ENCODE measurements at places on chromosomes 3 and 15.

DNA sequence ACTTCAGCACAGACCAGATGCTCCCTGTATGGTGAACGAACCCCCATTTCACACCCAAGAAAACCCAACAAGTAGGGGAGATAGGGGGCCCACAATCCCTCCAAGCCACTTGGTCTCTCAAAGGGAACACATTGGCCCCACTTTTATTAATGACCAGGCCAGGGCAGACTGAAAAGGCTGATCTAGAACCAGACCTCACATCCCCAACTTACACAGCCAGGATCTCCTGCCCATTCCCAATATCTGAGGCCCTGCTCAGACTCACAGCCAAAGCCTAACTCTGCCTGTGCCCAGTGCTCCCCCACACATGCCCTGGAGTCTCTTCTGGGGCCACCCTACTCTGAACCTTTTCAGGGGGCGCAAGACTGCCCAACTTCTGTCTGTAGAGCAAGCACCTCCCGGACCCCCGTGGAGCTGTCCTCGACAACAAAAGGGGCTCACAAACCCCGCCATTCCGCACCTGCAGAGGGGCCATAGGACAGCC lies 1.8 kb downstream of the PLXNB1 start:
- no peak for DNase-seq

DNA sequence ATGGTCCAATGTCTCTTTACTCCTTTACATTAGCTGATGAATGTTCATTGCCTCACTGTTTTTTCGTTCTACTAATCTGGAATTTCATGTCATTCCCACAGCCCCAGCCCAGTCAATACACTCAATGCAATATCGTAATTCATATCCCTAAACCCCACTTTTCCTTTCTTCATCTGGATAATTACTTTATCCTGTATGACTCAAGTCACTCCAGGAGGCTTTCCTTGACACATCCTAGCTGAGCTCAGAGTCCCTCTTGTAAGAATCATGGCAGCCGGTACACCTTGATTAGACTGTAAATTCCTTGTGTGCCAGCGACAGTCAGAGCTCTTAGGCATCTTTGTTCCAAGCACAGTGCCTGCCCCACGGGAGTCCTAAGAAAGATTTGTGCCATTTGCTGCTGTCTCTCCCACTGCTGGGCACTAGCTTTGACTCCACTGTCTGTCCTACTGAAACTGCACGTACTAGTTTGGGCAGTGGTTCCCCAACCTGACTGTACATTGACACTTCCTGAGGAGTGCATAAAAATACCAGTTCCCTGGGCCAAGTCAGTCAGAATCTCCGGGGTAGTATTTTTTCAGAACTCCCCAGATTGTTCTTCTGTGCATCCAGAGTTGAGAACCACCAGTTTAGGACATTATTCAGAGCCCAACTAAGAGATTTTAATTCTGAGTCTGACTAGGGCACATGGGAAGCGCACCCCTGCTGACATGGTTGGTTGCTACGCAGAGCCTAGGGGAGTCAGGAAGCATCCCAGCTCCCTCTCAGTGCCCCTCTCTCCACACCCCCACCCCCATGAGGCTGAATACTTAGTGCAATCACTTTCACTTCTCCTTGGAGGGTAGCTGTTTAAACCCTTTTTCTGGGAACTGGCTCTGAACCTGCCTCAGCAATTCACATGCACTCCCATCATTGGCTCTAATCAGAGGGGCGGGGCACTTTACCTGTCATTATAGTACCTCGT lies 19.5 kb upstream of the C3orf70 start:
- DNase-seq, result no peak

DNA sequence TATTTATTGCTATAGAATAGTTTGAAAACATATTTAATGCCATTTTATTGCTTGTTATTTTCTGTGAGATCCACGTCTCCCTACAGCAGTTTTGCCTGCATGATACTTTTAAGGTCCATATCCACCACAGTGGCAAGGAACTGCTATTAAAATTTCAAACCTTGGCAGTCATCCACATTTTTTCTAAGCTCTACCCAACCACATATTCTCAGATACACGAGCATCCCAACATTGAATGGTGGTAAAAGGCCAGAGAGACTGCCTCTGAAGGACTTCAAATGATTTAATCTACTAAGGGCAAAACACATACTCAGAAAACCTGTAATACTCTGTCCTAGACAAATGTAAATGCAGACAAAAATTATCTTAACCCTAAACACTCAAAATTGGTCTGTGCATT lies 173.1 kb downstream of the ERC2 start:
- DNase-seq, result no peak

DNA sequence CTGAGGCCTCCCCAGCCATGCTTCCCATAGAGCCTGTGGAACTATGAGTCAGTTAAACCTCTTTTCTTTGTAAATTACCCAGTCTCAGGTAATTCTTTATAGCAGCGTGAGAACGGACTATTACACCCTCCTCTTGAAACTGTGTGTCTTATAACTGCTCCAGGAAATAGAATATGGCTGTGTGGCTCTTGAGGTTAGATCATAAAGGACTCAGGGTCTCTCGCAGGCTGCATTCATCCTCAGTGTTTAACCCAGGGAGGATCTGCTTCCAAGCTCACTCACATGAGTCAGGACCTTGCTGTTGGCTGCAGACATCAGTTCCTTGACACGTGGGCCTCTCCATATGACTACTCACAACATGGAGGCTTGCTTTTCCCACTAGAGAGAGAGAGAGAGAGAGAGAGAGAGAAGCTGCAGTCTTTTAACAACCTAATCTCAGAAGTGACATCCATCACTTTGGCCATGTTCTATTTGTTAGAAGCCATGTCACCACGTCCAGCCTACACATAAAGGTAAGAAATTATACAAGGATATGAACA lies 114.3 kb upstream of the UBE2E1 start:
- DNase-seq, result no peak

GRCh38 chr3:138363322-138363721 lies 14.9 kb downstream of the MRAS start:
- no peak for DNase-seq

DNA sequence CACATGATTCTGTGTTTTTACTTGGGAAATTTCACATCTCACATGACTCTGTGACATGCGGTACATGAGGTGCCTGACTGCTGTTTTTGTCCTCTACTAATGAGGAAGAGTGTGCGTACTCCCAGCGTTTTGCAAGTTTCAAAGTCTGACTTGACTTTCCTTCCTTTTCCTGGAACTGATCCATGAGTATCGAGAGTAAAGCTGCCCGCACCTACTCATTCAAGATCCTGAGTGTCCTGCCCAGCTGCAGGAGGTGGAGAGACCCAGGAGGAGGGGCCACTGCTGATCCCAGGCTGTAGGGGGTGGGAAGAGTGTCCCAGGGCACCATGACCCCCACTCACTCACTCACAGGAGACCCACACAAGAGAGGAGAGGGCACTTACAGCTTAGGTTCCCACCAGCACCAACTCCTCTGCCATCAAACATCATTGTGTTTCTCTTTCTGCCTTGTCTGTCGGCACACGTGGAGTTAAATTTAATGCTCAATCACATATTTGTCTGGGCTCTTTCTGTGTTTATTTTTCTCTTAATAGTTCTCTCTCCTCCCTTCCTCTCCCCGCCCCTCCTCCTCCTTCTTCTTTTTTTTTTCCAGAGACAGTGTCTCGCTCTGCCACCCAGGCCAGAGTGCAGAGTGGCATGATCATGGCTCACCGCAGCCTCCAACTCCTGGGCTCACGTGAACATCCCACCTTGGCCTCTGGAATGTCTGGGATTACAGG lies 1.4 kb downstream of the CCR5AS start:
- DNase-seq, result no peak

- DNase-seq, result peak; percentile 28
Observed at GRCh38 chr3:16884084-16884747, 539 bp upstream of the PLCL2 start.

DNA sequence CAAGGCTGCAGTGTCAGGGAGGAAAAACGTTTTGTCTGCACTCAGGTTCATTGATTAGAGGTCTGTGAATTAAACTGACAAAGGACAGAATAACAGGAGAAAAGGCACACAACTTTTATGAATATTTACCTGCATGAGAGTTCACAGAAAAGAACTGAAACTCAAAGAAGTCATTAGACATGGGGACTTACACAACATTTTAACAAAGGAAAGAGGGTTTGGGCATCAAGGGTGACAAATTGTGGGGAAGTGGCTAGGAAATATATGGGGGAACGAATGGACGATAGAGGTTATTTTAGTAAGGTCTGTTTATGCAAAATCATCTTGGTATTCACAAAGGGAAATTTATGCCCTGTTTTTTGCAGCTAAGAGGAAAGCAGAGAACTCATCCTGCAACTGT lies 65.6 kb upstream of the C15orf39 start:
- DNase-seq, result no peak

DNA sequence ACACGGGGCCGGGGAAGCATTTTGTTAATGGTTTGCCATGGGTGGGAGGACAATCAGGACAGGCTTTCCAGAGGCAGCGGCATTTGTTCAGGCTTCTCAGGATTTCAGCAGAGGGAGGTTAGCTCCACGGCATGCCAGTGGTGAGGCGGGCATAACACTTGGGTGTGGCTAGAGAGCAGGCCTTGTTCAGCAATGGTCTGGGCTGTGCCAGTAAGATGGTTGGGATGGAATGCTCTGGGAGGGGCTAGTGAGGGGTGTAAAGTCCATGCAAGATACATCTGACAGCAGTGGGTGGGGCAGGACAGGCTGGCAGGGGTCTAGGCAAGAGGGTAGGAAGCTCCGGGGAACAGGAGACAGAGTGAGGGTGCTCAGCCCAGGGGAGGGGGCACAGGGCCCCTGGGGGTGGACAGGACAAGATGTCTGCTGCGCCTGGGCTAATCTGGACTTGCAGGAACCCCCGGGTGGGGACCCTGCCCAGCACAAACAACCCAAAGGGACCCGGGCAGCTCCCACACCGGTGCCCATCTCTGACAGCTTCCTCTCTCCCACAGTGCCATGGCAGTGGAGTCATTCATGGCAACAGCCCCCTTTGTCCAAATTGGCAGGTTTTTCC lies 8.4 kb downstream of the TMEM43 start:
- DNase-seq, result no peak

- DNase-seq, result no peak
Observed at GRCh38 chr3:144708437-144708836, 736.8 kb downstream of the DIPK2A start.

GRCh38 chr15:83919978-83920510 lies 266.1 kb downstream of the ADAMTSL3 start:
- DNase-seq, result no peak

DNA sequence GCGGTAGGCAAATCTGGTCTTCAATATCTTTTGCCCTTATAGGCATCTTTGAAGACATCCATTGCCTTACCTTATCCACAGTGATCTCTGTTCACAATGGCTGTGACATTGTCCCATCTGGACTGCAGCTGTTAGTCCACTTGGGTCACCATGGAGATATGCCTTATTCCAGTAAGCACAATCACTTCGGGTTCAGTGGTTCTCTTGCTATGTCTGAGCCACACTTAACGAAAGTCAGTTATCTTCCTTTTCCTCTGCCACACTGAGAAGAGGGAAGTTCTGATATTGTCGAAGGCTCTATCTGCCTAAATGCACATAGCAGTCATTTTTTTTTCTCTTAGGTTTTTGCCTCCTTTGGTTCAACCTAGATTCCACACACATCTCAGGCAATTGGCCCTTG lies 119.0 kb upstream of the SATB1 start:
- DNase-seq, result no peak

GRCh38 chr15:38275959-38276358 lies 23.3 kb downstream of the SPRED1 start:
- no peak for DNase-seq

DNA sequence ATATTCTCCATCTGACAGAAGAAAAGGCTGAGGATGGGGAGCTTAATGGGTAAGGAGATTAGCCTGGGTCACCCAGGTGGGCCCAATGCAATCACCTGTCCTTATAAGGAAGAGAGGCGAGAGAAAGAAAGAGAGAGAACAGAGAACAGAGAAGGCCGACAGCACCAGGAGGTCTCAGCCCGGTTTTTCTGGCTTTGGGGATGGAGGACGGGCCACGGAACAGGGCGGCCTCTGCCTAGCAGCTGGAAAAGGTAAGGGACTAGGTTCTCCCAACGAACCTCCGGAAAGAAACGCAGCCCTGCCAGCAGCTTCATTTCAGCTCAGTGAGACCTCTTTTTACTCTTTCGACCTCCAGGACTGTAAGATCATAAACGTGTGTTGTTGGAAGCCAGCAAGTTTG lies 196.0 kb upstream of the LYSMD4 start:
- no peak for DNase-seq

- no peak for DNase-seq
Observed at GRCh38 chr3:28247286-28247685, 5.9 kb downstream of the CMC1 start.

- no peak for DNase-seq
Observed at GRCh38 chr3:18585004-18585968, 160.1 kb upstream of the SATB1 start.

- no peak for DNase-seq
Observed at GRCh38 chr3:5057272-5057671, 64.8 kb upstream of the ARL8B start.

DNA sequence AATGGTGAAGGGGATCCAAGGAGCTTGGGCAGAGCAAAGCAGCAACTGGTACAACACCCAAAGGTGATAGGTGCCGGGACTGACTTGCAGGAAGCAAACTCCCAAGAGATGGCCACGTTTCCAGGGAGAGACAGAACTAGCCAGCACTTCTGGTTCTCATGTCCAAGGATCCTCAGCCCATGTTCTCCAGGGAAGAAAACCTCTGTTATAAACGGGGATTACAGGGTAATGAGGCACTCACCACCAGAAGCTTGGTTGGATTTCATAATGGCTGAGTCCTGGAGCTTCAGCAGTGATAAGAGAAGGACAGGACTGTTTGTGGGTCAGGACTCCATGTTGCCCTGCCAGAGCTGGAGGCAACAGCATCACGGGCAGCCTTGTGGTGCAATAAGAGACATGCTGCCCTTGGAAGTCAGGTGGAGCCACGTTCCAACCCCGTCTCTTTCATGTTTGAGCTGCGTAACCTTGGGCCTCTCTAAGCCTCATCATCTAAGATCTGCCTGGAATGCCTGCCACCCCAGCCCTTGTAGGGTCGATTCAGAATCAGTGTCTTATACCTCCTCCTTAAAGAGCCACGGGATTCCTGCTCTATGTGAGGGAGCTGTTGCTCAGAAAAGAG lies 181.0 kb downstream of the ABHD5 start:
- no peak for DNase-seq

GRCh38 chr3:114558271-114558670 lies 264.4 kb downstream of the TIGIT start:
- no peak for DNase-seq

DNA sequence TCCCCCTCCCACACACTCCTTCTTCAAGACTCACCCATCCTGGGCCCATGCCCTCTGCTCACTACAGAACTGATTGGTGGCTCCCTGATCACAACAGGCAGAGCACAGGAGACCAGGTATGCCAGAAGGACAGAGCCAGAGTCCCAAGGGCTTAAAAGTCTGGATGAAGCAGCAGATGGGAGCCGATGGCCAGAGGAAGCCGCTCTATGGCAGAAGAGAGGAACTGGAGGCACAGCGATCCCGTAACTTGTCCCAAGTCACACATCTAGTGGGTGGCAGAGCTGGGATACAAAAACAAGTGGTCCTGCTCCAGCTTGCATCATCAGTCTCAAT lies 20.7 kb downstream of the ITGA11 start:
- DNase-seq, result no peak

- DNase-seq, result peak; percentile 73
Observed at GRCh38 chr15:77659350-77660321, 26.9 kb upstream of the LINGO1 start.

- no peak for DNase-seq
Observed at GRCh38 chr15:37081983-37082382, 18.4 kb downstream of the MEIS2 start.

GRCh38 chr3:125436921-125437320 lies 61.8 kb upstream of the ZNF148 start:
- DNase-seq, result no peak

All from NB4 (cell line).